ENCODE measurements at places on chromosomes 5 and 9.

DNA sequence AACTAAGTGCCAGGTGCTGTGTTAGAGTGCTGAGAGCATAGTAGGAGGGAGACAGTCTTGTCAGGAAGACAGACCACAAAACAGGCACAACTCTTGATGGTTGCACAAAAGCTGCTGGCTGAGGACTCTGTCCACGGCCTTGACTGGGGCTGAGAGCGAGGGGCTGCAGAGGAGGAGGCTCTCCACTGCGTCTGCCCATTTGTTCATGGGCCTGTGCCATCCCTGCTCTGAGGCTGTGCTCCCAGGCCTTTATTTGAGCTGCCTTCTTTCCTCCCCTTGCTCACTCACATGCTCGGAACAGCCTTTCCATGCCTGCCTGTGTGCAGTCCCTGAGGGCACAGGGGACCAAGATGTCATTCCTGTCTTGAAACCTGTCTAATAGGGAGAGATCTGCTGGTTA, 147.8 kb downstream of the CACNA1B start:
- no peaks in the 10 kb centered on the region for H3K4me1 ChIP-seq
- H3K27me3 ChIP-seq: no peaks in the 10 kb centered on the region
- no peak for DNase-seq
- no peak overlapping the region for H3K4me3 ChIP-seq

DNA sequence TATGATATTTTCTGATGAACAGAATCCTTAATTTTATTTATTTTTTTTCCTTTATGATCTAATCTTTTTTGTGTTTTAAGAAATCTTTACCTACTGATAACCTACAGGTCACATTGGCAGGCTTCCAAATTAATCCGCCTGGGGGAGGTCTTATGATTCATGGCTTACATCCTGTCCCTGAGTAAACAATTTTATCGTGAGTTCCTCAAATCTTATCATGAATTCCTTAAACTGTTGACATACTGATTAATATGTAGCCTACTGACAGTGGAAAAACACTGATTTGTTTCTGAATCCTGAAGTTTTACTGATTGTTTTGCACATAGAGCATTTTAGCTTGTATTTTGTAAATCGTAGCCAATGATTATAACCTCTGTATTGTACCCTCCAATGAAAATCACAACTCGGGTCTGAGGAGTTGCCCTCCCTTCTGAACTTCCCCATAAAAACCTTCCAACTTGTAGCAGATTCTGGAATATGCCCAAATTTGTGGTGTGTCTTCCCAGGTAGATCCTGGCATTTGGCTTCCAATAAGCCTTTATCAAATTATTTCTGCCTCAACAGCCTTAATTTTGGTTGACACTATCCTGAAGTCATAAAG, 105.6 kb downstream of the VCAN start:
- no peak overlapping the region for H3K4me3 ChIP-seq
- DNase-seq: no peak
- no peaks in the 10 kb centered on the region for H3K4me1 ChIP-seq
- H3K36me3 ChIP-seq: no peaks in the 10 kb centered on the region

DNA sequence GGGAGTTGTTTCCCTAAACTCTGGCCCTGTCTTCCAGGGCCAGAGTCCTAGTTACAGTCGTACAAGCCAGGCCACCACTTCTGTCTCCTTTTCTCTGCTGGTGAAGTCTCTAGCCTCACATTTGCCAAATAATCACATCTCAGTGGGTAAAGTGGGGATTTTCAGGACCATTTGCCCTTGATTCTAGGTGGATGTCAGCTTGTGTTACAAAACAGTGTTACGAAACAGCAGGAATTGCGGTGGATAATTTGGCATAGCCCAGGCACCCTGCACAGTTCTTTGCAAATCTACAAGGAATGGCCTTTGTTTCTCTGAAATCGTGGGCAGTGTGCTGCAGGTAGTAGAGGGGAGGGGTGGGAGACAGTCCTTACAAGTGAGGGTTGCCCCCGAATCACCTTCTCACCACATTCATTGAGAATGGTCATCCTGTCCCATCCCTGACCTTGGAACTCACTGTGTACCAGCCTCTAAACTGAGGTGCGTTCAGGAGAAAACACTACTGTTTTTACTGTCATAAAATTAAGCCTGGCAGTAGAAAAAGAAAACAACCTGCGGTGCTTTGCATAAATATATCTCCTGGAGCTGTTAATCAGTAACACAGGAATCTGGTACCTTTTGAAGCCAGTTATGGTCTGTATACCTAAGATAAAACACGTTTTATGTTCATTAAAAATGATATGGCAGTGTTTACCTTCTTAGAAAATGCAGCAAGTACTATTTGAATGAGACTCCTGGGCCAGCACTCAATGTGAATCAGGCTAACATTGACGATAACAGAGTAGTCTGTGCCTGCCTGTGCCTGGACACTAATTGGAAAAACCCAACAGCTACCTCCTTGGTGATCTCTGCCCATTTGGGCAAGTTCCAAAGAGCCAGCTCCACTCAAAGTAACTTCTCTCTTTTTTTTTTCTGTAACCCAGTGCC, 44.3 kb downstream of the CYSTM1 start:
- H3K36me3 ChIP-seq: no peaks in the 10 kb centered on the region
- H3K4me1 ChIP-seq: no peaks in the 10 kb centered on the region
- peak overlapping the region; percentile 12 for H3K27ac ChIP-seq
- no peak overlapping the region for H3K4me3 ChIP-seq
- DNase-seq: no peak

DNA sequence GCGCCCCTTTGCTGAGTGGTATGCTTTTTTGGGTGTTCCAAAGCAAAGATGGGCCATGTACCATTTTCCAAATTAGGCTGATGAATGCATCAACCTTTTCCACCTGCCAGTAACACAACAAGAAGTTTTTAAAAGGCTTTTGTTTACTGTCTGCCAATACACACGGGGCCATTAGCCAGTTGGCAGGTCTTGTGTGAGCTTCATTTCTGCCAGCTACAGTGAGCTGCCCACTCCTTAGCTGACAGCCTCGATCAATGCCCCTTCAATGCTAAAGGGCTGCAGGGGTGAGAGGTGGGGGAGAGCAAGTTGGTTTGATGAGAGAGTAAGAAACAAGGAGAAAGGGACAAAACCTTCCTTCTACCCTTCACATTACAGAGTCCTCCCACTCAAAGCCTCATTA, 128.7 kb downstream of the C5orf15 start:
- no peaks in the 10 kb centered on the region for H3K27me3 ChIP-seq
- no peak overlapping the region for H3K27ac ChIP-seq
- no peaks in the 10 kb centered on the region for H3K36me3 ChIP-seq
- H3K4me1 ChIP-seq: no peaks in the 10 kb centered on the region
- no peak overlapping the region for H3K4me3 ChIP-seq

GRCh38 chr5:137836997-137837396, 30.7 kb upstream of the MYOT start:
- H3K27me3 ChIP-seq: no peaks in the 10 kb centered on the region
- no peak overlapping the region for H3K27ac ChIP-seq
- no peaks in the 10 kb centered on the region for H3K4me1 ChIP-seq
- H3K4me3 ChIP-seq: no peak overlapping the region
